ENCODE measurements at places on chromosomes 2 and 18.
A peak's percentile ranks its signal among the peaks of the same experiment; 100 is the strongest.

DNA sequence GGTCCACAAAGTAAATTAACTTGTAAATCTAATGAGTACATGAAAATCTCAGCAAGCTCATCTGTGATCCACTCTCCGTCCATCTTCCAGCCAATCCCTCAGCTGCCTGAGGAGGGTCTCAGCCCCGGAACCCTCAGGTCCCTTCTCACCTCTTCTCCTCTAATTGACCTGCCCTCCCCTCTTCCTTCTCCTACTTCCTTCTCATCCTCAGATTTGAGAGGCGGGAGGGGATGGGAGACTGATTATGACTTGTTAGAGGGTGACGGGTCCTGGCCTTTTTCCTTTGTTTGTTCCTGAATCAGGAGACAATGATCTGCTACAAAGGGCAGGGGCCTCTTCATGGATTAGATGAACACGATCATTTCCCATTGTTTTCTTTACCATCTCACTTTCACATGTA, 80.1 kb downstream of the CYBRD1 start:
- no peak for DNase-seq

DNA sequence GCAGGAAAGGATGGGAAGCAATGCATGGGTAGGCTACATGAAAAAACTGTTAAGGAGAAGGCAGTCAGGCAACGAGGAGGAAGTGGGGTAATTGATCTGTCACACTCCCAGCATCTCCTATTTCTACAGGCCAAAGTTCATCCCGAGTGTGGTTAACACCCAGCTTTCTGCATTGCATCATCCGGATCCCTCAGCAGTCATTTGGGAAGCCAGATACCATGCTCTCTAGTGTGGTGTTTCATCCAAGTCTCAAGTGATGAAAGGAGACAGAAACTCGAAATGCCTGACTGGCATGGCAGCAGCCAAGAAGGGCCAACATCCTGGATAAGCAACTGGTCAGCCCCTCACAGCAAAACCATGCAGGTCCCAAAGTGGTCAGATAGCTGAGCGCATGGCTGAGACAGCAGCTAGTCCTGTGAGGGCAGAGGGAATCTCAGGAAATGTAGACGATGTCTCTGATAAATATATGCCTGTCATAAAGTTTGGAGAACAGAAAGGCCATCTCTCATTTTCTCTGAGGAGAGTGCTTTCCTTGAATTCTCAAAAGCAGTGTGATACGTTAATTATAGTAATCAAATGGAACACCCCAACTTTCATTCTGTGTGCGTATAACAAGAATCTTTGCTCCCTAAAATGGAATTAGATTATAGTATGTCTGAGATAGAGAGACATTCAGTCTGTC, 24.8 kb upstream of the HNRNPA3 start:
- DNase-seq, result no peak

DNA sequence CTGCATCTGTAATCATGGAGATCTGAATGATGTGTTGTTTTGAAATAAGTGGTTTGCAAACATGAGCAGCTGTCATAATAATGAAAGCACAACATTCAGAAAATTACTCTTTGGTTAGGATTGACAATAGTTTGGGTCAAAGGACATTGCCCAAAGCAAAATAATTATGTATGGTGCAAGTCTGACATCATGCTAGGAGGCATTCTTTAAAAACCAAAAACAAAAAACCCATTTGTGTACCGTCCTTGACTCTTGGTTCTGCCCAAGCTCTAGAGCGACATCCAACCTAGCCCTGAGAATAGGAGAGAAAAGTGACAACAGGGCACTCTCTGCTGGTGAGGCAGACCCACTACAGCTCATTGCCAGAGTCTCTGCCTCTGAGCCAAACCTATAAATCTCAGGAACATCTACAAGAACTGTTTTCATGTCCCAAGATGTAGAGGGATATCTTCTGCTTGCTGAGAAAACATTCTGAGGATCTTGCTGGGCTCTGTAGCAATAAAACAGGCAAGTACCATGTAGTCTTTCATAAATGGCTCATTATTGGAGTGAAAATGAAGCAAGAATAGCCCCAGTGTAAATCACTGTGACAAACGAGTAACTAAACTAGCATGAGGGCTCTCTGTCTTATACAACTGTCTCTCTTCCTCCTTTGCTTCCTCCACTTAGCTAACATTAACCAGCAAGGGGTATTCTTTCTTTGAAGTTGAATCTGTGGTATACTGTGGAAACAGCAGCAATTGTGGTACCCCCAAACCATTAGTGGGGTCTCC, 266.8 kb upstream of the CXCR4 start:
- peak; percentile 53 for DNase-seq

DNA sequence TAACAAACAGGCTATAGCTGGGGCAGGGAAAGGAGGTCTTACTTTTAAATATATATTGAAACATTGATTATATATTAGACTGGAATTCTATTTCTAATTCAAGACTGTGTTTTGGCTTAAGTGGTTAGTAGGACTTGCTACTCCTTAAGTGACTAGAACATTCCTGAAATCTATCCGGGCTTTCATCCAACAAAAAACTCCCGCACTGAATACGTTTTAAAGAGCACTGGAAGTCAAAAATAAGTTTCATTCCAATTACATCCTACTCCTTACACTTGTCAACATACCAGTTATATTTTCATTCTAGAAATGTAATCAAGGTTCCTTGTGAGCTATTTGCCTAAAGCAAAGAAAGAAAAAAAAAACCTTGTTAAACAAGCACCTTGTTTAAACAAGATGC, 204.6 kb downstream of the SP3 start:
- DNase-seq, result no peak

GRCh38 chr2:119122663-119123062, 35.9 kb downstream of the C1QL2 start:
- no peak for DNase-seq

DNA sequence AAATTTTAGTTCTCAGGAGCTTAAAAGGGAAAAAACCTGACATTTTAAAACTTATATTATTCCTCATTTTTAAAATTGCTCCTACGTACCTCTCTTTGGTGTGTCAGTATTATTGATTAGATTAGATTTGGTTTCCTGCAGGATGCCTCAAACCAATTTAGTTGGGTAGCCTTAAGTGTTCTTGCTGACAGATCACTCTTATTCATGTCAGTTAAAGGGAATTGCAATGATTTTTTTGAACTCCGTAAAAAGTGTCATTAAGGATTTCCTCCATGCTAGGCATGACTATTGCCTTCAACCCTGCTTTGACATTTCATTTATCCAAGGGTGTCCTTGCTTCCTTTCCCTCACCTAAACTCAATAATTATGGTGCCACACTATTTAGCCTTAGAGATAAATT, 149.0 kb upstream of the CDH7 start:
- DNase-seq, result no peak

DNA sequence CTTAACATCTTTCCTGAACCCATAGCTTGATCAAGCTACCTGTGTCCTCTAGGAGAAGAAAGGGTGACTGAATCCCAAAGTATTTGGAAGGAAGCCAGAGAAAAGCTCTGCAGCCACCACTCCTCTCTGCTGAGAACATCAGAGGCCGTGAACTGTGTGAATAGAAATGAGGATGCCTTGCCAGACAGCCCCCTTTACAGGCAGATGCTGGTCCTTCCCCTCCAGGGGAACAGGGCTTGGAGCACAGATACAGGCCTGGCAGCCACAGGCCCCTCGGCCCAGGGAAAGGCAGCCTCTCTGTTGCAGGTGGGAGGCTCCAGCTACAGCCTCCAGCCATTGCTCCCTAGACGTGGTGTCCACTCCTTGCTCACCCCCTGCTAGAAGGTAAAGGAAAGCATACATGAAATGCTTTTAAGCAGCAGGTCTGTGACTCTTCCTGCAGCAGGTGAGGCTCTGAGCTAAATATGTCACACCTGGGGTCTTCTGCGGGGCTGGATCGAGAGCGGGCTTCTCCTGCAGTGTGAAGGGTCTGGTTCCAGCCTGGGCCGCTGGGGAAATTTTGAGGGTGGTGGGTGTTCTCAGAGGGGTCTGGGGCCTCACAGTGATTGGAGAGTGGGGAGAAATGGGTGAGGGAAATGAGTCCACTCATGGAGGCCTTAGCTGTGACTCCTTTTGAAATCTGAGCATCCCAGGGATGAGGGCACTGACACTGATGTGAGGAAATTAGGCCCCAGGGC, 234.0 kb downstream of the KLHL29 start:
- no peak for DNase-seq

- no peak for DNase-seq
These were observed 377.4 kb upstream of the CRIM1 start for GRCh38 chr2:35978218-35978617.

- DNase-seq, result no peak
These were observed 28.8 kb downstream of the PSD4 start for GRCh38 chr2:113202305-113203216.

GRCh38 chr2:144946263-144946662, 426.3 kb upstream of the ZEB2 start:
- DNase-seq, result no peak

DNA sequence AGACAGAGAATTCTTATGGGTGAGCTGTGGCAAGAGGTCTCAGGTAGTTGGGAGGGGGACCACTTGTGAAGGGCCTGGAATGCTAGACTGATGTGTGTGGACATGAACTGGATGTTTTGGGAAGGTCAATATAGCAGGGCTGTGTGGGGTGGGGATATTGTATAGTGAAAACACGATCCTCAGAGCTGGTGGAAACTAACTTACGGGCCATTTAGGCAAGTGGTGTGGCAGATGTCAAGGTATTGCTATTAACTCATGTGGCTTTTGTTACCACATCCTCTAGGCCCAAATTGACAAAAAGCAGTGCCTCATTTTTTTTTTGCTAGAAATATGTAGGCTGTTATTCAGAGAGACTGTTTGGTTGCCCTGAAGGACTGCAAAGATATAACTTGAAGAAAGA, 8.0 kb upstream of the GALNT1 start:
- no peak for DNase-seq

GRCh38 chr2:195411219-195411687, 245.8 kb upstream of the SLC39A10 start:
- no peak for DNase-seq

DNA sequence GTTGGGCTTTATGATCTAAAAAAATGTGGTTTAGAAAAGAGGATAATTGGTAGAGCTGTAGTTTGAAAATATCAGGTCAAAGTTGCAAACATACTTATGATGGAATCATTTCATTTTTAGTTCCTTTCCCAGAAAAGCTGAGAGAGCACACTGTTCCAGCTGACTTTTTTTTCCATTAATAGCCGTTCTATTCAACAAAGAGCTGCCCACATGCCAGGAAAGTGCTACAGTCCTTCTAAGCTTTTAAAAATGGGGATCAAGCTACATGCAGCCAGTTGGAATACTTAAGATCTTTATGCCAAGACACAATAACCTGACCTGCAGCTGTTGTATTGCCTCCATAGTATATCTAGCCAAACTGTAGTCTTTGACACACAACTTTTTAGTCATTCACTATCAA, 111.5 kb downstream of the GALNT3 start:
- no peak for DNase-seq

DNA sequence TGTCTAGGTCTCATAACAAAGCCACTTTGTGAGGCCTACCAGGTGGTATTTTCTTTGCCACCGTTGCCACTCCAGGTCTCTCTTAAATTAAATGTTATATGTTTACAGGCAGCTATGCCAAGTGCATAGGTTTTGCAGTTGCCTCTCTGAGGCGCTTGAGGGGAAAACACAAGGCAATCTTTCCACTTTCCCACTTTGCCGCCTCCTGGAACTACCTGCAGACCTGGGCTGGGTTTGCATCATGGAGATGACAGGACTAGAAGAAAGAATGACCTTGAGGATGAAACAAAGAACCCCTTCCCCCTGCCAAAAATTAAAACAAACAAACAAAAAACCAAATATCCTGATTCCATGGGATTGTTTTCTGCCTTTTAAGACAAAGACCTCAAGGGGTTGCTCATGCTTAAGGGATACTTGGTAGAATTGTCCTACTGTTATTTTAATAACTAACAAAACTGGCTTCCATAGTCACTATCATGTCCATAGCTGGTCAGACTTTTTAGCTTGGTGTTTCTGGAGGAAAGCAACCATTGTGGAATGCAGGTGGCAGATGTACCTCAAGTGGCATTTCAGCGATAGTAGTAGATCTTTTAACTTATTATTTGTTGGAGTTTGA, 159.9 kb downstream of the PRPF40A start:
- no peak for DNase-seq

GRCh38 chr2:60476206-60476954, 77.1 kb downstream of the BCL11A start:
- no peak for DNase-seq

GRCh38 chr2:203719456-203720410, 13.3 kb downstream of the CD28 start:
- no peak for DNase-seq

GRCh38 chr18:63234841-63235240, 84.7 kb downstream of the BCL2 start:
- DNase-seq, result no peak

DNA sequence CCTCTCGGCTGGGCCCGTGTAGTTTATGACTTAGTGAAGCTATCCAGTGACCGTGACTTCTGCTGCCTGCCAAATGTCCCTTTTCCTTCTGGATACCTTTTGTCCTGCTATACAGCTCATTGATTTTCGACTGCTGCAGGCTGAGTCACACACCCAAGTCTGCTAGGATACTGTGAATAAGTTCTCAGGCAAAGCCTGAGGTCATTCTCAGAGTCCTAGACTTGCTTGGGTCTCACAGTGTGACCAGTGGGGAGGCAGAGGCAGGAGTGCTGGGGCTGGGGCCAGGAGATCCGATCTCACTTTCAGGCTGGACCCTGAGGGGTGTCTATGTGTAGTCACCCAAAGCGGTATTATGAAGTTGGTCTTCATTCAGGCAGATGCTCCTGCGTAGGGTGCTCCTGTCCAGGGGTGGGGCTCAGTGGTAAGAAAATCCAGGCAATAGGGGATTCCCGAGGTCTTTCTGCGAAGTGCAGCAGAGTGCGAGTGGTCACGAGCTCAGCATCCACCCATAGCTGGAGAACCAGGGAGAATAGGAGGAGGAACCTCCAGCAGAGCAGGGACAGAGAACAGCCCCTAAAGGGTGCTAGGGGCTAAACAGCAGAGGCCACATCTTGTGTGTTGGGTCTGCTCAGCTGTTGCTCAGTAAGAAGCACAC, 268.6 kb upstream of the NCKAP5 start:
- peak; percentile 6 for DNase-seq

DNA sequence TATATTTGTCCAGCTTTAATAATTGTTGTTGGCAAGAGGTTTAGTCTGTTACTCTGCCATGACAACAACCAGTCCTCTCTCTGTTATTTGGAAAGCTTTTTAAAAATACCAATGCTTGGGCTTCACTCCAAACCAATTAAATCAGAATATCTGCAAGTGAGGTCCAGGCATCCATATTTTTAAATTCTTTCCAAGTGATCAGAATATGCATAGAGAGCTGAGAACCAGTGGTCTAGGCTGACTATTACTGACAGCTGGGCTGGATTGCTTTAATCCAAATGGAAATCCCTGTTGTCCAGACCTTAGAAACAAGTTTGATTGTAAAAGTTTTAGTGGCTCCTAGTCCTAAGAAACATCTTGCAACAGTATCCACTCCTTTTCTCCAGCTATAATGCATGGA, 1059.7 kb upstream of the ACVR2A start:
- no peak for DNase-seq

DNA sequence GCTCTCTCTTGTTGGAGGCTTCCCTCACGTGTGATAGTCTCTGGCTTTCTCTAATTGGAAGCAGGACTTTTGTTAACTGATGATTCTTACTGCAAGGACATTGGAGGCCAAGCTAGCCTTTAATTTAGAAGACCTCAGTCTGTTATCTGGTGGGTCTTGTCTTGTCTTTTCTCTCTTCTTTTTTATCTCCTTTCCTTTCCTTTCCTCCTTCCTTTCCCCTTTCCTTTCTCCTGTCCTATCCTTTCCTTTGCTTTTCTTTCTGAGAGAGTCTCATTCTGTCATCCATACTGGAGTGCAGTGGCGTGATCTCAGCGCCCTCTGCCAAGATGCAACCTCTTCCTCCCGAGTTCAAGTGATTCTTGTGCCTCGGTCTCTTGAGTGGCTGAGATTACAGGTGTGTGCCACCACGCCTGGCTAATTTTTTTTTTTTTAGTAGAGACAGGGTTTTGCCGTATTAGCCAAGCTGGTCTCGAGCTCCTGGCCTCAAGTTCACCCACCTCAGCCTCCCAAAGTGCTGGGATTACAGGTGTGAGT, 18.1 kb downstream of the CCNYL1 start:
- DNase-seq, result no peak
